Stimulated activated CD4-positive, alpha-beta T cell treated with anti-CD3 and anti-CD28 coated beads, Interleukin-4, amount 100 ng/mL, for 4 hours (primary cell): ENCODE measurements at places on chromosomes 11 and 22.

- no peak for DNase-seq
Observed at GRCh38 chr11:2796508-2797113, 89.0 kb downstream of the CDKN1C start.

DNA sequence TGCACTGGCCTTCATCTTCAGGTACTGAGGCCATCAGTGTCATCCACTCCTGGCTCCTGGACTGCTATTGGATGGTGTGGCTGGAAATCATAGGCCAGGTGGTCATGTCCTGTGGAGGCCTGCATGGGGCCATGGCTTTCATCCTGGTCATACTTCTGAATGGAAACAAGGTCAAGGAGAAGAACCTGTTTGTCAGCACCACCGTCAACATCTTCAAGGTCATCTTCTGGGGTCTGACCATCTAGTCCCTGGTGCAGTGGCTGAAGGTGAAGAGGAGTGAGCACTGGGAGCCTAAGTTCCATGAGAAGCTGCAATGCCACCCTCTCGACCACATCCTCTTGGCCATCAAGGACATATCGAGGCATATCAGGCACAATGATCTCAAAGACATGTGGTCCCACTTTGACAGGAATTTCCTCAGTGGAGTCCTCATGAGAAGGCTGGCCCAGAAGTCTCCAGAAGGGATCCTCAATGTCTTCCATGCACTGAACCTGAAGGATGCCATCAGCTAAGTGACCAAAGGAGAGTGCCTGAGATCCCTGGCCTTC, 120.0 kb upstream of the SERPIND1 start:
- no peak for DNase-seq

DNA sequence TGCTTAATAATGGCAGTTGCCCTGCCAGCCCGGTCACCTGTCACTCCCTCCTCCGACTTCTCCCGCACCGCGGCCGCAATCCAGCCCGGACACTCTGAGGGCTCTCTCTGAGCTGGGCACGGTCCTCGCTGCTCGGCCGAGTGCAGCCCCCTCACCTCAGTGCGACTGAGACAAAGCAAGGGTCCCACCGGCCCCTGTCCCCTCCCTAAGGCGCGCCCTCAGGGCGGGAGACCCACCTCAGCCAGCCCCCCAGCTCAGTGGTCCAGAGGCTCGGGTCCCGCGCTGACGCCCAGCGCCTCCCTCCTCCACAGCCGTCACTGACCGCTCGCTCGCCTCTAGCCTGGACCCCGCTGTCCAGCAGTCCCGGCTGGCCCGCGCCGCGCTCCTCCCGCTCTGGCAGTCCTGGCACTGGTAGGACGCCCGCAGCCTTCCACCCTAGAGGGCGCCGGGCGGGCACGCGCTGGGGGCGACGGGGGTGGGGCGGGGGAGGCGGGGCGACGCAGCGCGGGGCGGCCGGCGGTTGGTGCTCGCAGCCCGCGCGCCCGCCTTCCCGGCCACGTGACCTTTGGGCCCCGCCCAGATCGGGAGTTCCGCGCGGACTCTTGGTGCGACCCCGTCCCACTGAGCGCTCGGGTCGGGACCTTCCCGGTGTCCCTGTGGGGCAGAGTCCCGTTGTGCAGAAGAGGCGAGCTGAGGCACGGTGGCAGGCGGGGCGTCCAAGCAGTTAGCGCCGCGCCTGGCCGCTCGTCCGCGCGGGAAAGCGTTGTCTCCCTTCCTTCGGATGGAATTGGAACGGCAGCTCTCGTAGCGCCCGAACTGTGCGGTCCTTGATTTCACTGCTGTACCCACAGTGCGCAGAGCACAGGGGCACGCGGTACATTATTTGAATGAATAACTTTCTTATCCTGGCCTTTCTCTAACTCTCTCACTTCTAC, 7.8 kb upstream of the L3MBTL2 start:
- DNase-seq = peak; percentile 77

- no peak for DNase-seq
Observed at GRCh38 chr22:49853981-49854831, 562 bp downstream of the ZBED4 start.

DNA sequence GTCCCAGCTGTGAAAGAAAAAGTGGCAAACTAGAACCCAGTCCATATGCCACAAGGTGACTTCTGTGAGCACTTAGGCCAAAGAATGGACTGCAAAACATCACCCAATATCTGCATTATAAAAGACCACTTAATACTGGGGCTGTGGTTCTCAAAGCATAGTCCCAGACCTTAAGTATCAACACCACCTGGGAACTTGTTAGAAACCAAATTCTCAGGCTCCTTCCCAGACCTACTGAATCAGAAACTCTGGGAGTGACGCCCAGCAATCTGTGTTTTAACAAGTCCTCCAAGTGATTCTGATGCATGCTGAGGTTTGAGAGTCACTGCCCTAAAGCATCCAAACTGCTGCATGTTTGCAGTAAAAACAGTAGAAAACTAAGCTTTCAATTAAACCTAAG, 81.3 kb downstream of the SERGEF start:
- no peak for DNase-seq

GRCh38 chr22:42990131-42990838, 24.7 kb downstream of the PACSIN2 start:
- no peak for DNase-seq

DNA sequence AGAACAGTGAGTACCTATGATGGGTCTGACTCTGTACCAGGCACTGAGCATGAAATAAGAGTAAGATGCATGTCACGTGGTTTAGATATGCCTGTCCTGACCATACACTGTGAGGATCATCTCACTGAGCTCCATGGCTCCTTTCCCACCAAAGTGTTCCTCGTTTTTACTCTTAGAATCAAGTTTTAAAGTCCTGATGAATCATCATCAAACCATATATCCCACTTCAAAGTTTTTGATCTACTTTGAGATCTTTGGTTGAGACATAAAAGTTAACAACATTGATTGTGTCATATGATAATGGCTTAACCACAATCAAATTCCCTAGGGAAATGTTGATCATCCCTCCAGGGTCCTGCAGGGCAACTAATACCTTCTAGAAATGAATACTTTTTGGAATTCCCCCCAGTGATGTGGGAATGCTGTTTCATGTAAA, 12.8 kb downstream of the ETS1 start:
- DNase-seq = no peak

GRCh38 chr11:69466039-69466438, 15.4 kb upstream of the LINC01488 start:
- no peak for DNase-seq

GRCh38 chr22:33438273-33438672, 380.1 kb upstream of the SYN3 start:
- no peak for DNase-seq

- no peak for DNase-seq
Observed at GRCh38 chr11:129538323-129538722, 162.7 kb downstream of the BARX2 start.

DNA sequence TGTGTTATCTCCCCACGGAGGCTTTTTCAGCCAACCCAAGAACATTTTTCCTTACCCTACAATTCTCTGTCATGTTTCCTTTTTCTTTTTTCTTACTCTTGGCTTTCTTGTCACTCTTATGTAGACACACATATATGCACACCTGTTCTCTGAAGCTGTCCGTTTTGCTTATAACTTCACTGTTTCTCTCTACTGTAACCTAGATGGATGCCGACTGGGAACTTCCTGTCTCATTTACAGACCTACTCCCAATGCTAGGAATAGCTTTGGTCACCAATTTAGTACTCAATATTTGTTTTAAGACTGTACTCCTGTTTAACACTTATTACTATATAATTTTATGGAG, 9.9 kb upstream of the CASP12 start:
- DNase-seq = no peak

- DNase-seq = no peak
Observed at GRCh38 chr22:31680861-31681341, 18.9 kb upstream of the PISD start.

- DNase-seq = no peak
Observed at GRCh38 chr11:102426000-102426399, 26.6 kb downstream of the TMEM123 start.

- DNase-seq = no peak
Observed at GRCh38 chr11:101668236-101668635, 84.4 kb upstream of the TRPC6 start.

- no peak for DNase-seq
Observed at GRCh38 chr22:28207281-28208030, 288.4 kb upstream of the PITPNB start.

DNA sequence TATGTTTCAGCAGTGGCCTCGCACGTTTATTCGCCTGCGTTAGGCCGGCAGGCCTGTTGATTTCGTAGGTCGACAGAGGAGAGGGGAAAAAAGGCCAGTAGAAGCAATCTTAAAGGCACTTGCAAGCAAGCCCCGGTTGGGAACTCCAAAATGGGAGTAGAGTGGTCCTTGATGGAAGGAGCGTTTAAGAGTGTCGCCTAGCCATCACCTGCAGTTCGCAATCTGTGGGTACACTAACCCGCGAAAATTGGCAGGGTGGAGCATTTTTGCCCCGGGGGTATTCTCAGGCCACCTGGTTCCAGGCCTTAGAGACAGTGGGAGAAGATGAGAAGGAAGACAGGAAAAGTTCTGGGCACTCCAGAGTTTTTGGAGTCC, 1.1 kb downstream of the EWSR1 start:
- no peak for DNase-seq

GRCh38 chr11:128234143-128234542, 353.2 kb downstream of the ETS1 start:
- no peak for DNase-seq

- DNase-seq = no peak
Observed at GRCh38 chr22:27810609-27811151, 9.1 kb upstream of the MN1 start.

DNA sequence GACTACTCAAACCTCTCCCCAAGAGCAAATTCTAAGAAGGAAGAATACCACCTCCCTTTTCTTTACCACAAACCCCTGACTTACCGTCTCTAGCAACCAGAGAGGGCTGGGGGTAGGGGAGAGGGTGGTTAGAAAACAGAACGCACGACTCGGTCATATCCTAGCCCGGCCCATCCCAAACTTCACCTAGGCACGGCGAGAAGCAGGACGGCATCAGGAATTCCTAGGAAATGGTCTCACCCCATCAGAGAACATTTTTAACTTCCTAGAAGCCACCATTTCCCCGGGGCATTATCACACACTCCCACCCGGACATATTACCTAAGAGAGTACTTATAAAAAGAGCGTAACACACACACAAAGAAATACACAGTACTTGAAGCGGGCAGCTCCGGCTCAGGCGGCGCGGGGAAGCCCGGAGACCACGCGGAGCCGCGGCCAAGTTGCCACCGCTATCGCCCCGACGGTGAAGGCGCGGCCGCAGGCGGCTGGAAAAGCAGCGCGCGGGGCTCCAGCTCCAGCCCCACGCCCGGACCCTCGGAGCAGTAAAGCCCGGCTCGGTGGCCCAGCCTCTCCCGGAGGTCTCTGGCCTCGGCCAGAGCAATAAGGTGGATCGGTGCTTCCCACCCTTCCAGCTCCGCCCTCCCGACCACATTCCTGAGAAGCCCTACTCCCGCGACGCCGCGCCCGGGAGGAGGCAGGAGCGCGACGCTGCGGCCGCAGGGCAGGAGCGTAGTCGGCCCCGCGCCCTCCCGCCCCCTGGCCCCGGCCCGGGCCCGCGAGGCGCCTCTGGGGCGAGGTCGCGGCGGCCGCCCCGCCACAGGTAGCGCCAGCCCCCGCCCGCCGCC, 878 bp downstream of the RRAS2 start:
- peak; percentile 21 for DNase-seq

DNA sequence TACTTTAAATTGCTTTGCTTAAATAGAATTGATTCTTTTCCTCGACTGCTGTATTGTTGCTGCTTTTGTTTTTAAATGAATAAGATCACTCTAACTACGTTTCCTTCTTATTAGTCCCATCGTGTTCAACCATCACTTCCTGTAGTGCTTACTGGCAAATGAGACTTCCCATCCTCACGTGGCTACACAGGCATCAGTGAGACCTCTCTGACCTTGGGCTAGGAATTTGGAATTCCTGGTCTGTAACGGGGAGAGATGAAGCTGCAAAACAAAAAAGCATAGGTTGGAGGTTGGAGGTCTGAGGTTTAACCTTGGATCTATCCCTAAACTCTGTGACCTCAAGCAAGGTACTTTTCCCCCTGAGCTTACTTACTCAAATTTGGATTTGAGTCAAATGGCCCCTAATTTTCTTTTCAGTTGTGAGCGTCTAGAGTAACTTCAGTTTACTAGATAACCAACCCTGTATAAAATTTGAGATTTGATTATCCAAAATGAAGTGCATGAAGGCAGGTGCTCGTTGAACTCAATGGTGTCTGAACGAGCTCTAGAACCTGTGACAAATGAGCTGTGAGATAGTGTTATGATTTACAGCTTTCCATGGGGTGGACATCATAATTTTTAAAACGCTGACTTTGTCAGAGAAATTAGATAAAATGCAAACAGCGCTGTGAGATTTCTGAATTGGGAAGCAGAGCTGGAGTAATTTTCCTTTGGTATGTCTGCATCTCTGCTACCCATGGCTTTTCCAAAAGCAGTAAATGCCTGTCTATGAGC, 151.2 kb downstream of the DBX1 start:
- DNase-seq = no peak

- no peak for DNase-seq
Observed at GRCh38 chr22:31080164-31080847, 812 bp upstream of the SMTN start.

DNA sequence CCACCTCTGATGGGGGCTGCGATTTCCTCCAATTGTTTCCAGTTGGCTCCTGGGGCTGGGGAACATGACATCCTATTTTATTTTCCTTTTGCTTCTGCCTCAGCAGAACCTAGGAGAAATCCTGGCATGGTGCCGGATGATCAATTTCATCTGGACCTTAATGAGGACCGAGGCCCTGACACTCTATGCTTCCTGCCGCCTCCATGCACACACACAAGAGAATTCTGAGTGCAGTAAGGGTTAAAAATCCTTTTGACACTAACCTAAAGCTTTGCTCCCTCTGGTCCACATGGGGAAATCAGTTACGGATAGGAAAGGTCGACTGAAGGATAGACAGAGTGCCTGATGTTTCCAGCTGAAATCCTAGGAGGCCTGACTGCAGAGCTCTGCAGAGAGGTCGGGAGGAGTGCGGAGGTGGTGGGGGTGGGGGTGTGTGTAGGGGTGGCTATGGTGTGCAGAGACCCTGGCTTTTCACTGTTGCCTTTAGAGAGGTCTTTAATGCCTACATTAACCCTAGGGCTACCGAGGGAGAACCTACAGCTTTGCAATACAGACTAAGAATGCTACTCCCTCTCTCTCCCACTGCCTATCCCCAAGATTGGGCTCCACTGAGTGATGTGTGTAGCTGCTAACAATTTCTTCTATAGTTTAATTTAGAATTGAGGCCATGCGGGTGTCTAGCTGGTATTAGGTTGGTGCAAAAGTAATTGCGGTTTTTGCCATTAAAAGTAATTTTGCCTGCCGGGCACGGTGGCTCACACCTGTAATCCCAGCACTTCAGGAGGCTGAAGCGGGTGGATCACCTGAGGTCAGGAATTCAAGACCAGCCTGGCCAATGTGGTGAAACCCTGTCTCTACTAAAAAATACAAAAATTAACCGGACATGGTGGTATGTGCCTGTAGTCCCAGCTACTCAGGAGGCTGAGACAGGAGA, 53.6 kb upstream of the INCENP start:
- no peak for DNase-seq

DNA sequence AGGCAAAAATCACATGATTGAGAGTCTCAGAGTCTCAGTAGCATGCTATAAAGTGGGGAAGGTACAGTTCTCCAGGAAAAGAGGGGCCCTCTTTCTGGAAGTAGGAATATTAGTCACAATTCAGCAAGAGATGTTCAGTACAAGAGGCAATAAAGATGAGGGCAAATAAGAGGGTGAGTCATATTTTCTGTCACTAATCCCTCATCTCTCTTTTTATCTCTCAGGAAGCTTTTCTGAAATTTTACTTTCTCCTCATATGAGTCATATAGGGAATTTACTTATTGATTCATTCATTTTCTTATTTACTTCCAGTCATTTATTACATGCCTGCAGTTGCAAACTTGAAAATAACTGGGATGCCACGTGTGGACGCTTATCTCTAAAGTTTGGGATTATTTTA, 3.4 kb upstream of the NXPE1 start:
- no peak for DNase-seq

- DNase-seq = no peak
Observed at GRCh38 chr11:69554849-69555248, 73.4 kb downstream of the LINC01488 start.
